ENCODE measurements at places on chromosomes 2 and 18. TPM values are rescaled to one million over a fixed set of nuclear protein-coding genes. Genes with fewer than 3 reads are reported as not detected.
A peak's percentile ranks its signal among the peaks of the same experiment; 100 is the strongest.

GRCh38 chr2:1809726-1810125 lies 65.4 kb upstream of the PXDN start:
- no peak overlapping the region for H3K4me3 ChIP-seq
- no peak for DNase-seq
- H3K27ac ChIP-seq, result no peak overlapping the region
- H3K36me3 ChIP-seq, result no peaks in the 10 kb centered on the region

- peaks cover 19% of the 10 kb centered on the region for H3K4me1 ChIP-seq
- H3K27me3 ChIP-seq, result no peaks in the 10 kb centered on the region
- peaks cover 44% of the 10 kb centered on the region for H3K36me3 ChIP-seq
- no peak overlapping the region for H3K27ac ChIP-seq
- no peak for DNase-seq
- no peak overlapping the region for H3K4me3 ChIP-seq
Observed at GRCh38 chr2:20294231-20294630, 56.4 kb downstream of the PUM2 start.

The FEV gene
- not detected for total RNA-seq

The REEP1 gene
- 0.16 TPM for total RNA-seq

DNA sequence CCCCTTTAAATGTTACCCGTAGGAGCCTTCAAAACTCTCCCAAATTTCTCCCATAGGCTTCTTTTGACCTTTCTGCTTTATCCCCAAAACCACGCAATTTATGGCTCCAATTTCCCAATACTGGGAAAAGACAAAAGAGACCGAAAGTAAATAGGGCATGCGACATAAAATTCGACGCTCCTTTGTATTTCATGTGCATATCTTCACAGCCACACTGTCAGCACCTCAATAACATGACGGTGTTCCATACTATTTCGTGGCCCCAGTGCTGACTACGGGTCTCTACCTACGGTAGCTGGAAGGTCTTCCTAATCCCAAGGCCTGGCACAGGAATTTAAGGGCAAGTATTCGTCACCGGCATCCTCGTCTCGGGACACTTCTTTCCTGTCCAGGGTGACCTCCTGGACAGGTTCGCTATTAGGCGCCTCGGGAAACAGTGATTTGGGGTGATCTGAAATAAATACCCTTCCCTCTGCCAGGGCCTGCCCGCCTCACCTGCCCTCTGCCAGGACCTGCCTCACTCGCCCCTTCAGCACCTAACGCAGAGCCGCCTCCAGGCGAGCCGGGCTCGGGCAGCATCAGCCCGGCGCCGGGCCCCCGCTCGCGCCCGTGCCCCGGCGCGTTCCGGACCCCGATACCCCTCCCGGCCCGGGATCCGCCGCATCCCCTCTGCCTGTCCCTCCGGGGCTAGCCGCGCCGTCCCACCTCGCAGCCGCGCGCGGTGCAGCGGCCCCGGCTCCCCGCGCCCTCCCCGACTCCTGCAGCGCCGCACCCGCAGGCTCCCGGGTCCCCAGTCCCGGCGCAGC lies 680 bp downstream of the DTNB start:
- DNase-seq, result peak; percentile 84
- peaks cover 27% of the 10 kb centered on the region for H3K4me1 ChIP-seq
- peak overlapping the region; percentile 79 for H3K4me3 ChIP-seq
